MM.1S (cell line): ENCODE measurements at places on chromosomes 6 and 20.

GRCh38 chr6:153956808-153957207, 82.2 kb upstream of the OPRM1 start:
- DNase-seq, result no peak

- no peak for DNase-seq
Measured at GRCh38 chr6:134240665-134241431, 77.1 kb downstream of the SGK1 start.

DNA sequence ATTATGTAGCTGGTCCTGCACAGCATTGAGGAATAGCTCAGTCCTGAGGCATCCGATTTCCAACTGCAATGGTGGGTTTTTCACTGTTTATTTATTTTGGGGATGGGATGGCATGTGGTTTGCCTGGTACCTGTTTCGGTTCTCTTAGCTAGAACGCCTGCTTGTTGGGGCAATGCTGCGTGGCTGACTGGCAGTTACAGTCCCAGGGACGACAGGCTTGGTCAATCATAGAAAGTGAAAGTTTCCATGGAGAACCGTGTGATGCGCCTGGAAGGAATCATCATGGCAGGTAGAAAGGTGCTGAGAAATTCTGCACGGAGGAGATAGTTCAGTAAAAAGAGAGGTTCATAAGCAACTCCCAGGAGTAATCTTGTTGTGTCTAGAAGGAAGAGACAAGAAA, 18.4 kb downstream of the ID4 start:
- no peak for DNase-seq

GRCh38 chr20:59146780-59147565, 16.6 kb upstream of the ZNF831 start:
- DNase-seq, result no peak

DNA sequence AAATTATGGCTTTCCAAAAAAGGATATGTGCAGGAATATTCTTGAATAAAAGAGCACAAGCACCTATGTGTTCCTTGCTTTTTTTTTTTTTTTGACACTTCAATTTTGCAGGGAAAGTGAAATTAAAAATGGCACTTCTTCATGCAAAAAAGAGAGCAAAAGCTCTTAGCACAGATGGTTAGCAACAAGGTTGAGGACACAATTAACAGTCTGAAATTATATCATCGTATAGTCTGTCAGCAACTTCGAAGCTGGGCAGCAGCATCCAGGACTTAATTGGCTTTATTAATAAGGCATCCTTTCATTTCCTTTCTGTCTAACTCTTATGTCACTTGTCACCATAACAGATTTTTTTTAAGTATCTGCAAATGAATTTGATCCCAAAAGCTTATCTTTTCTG, 122.6 kb downstream of the FUT9 start:
- DNase-seq, result no peak

DNA sequence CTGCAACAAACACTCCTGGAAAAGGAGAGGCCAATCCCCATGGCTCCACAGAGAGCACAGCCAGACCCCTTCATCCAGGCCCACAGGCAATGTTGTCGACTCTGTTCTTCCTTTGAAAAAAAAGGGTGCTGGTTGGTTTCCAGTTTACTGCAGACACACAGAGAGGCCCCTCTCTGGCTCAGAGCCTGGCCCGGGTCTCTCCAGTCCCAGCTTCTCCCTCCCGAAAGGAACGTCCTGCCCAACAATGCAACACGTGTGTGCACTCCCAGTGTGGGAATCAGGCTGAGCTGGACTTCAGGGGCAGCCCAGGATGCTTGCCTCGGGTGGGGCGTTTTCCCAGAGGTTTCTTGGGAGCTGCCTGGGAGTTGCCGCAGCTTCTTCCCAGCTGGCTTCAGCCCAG, 4.5 kb upstream of the NKAIN4 start:
- no peak for DNase-seq

DNA sequence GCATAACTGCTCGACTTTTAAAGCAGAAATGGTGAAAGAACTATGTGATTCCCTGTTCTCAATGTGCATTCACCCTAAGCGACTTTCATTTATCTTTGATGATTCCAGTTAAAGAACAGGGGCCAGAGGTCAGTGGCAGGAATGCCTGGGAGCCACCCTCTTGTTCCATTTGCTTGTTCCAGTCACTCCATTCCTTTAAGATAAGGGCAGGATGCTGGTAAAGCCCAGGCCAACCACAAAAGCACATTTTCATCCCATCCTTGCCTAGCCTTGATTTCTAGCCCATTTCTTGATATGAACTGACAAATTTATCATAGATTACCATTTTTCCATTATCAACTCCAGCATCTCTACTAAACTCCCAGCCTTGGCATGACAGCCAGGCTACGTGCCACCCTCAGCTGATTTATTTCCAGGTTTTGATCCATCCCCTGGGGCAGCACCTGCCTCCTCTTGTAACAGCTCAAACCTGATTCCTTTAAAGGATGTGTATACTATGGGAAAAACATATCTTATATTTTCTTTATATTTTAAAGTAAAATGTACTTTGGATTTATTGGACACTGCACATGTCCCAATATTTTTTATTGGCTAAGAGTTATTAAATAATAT, 19.2 kb downstream of the HMGN3 start:
- DNase-seq, result no peak

DNA sequence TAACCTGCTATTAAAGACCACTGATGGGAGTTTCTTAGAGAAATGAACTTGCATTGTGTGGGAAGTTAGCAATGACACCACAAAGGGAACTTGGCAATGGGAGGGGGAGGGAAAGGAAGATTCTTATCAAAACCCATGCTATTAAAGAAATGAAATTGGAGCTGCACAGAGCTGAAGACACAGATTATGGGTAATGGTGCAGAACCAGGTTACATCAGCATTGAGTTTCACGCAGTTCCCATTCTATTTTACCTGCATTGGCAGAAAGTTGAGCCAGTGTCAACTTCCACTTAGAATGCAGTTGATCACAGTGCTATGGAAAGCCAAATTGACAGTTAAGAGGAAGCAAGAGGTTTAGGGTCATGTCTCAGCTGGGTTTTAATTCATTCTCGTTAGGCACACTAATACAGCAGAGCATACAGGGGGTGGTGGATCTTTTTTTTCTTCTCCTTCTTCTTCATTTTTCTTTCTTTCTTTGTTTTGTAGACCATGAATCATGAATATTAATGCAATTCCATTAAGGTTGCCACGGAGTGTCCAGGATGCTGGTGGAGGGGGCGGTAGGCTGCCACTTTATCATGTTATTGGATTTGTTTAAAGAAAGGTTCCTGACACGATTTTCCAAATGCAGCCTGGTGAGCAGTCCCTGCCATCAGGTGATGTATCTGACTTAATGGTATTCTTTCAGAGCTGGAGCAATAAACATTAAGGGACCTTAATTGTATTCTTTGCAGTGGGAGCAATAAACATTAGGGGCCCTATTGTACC, 1092.0 kb upstream of the MAP3K7 start:
- DNase-seq, result no peak

GRCh38 chr6:144935661-144936060, 650.5 kb downstream of the UTRN start:
- DNase-seq, result no peak

DNA sequence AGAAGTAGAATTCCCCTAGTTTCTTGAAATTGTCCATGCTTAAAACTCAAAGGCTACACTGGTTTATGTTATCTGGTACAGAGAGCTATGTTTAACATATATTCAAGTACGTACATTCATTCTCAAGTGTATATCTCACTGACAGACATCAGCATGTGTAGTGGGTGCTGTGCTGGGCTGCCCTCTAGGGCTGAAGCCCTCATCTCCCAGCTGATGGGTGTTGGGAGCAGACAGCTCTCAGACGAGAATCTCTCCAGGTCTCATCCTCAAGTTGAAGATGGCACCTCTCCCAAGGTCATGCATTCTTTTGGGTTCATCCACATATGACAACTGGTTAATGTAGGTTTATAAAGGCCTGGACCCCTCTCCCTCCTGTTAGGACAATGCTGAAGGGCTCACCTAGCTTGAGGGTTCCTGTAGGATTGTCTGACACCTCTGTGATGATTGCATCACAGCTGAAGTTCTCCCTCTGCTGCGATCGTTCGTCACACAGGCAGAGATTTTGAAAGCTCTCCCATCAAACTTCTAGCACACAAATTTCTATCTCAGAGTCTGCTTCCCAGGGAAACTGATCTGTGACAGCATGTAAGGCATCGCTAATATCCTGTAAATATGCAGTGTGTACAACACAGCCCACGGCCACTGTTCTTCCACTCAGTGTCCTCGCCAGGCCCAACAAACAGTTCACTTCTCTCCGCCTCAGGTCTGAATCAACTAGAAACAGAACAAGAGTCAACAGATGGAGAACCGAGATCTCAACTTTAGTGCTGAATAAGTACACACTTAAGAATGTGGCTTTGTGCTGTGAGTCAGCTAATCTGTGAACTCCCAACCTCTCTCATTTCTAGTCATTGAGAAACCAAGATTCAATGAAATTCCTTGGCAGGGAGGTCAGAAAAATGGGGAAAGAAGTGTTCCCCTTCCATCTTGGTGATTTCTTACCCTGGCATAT, 43.2 kb downstream of the PREP start:
- no peak for DNase-seq

GRCh38 chr6:143258945-143259344, 191.6 kb downstream of the ADAT2 start:
- DNase-seq, result no peak

GRCh38 chr6:165519316-165519715, 143.7 kb downstream of the PDE10A start:
- DNase-seq, result no peak

DNA sequence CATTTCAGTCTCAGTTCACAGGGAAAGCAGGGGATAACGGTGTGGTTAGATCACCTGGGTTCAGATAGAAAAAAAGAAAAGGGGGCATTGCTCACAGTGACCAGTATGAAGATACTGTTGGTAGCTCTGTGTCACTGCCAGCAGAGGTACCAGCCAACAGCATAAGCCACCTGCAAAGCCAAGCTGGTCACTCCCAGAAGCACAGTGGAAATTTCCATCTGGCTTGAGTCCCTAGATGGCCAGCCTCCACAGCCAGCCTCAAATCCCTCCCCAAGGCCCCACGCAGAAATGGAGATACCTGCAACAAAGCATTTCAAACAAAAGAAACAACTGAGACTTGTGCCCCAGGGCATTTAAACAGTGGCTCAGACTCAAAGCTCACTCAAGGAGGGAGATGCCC, 11.6 kb downstream of the DEFB127 start:
- DNase-seq, result no peak

- DNase-seq, result no peak
Measured at GRCh38 chr20:57169162-57169561, 97.3 kb downstream of the BMP7 start.

DNA sequence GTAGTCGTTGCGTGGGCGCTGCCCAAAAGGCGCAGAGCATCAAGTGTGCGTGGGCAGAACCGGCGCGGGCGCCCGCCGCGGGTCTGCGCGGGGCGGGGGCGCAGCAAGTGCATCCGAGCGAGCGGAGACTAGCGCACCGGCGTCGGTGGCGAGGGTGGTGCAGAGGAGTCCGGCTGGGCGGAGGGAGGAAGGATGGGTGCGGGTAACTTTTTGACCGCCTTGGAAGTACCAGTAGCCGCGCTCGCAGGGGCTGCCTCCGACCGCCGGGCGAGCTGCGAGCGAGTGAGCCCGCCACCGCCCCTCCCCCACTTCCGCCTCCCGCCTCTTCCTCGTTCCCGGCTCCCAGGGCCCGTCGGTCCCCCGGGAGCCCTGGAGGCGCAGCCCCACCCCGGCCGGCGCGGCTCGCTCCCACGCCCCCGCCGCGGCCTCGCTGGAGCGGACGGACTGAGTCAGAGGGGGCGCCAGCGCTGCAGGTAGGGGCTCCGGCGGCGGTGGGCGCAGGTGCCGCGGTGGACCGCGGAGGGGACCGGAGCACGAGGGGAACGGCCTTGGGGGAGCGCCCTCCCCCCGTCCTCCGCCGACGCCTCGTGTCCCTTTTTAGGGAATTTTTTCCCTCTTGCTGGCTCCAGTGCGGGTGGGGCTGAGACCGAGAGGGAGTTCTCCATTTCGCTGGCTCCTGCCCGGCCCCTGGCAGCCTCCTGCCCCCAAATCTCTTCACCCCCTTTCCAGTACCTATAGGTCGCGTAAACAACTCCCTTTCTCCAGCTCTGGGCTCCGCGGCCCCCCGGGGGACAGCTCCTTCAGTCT, 1.6 kb upstream of the DBNDD2 start:
- DNase-seq, result no peak

GRCh38 chr20:32332614-32333013, 25.5 kb upstream of the ASXL1 start:
- no peak for DNase-seq

GRCh38 chr6:130018744-130019325, 454 bp downstream of the L3MBTL3 start:
- peak; percentile 28 for DNase-seq

- DNase-seq, result no peak
Measured at GRCh38 chr6:280775-281468, 11.4 kb upstream of the DUSP22 start.

GRCh38 chr6:141539617-141540016, 593.1 kb upstream of the GJE1 start:
- DNase-seq, result no peak

GRCh38 chr6:93453956-93454355, 34.6 kb upstream of the EPHA7 start:
- DNase-seq, result peak; percentile 56

DNA sequence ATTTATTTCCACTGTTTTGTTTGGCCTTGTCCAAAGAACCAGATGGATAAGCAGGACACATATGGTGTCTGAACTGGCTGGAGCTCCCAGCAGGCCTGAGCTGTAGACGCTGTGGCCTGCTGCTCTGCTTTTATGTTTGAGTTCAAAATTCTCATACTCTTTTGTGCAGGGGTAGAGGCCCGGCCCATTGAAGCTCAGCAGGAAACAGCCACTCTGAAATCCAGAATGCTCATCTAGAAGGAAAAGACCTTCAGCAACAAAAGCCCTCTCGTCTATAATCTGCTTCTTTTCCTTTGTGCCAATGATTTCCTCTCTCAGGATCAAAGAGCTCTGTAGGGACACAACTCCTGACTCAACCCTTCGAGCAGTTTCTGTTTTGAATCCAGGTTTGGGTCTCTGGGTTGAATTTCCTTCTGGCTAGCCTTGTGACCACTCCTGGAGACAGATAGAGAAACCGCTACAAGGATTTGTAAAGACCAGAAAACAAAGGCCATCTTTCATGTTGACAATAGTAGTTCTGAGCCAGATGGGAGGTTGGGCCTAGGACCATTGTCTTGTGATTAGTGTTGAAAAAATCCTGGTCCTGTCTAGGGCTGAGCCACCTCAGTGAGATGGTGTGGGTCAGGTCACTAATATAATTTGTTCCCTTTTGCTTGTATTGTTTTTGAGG, 446.7 kb downstream of the BCKDHB start:
- no peak for DNase-seq

- DNase-seq, result no peak
Measured at GRCh38 chr6:64259372-64259771, 623.8 kb downstream of the PHF3 start.

DNA sequence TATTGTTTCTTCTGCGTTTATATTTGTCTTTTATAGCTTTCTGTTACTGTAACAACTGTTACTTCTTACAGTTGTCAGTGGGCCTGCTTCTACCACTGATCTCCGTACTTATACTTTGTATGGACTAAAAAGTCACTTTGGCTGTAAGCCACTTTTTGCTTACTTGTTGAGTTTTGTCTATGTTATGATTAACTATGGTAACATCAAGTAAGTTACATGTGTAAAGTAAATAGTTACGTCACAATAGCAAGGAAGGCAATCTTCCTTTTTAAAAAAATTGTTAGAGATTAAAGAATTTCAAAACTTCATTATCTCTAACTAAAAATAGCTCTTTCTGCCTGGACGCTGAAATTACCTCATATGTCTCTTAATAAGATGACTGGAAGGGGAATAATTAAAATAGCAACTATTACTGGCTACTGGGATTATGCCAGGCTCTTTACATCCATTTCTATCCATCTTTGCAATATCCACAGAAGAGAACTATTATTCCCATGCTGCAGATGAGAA, 10.9 kb downstream of the TFB1M start:
- no peak for DNase-seq

GRCh38 chr6:35090734-35091133, 50.4 kb downstream of the TCP11 start:
- DNase-seq, result no peak
